RPMI8226 (cell line): ENCODE measurements at places on chromosomes 5 and 9.

GRCh38 chr9:8858596-8859161 lies 1059.1 kb upstream of the DMAC1 start:
- DNase-seq: no peak

- DNase-seq: no peak
These were observed 61.1 kb downstream of the TARS1 start for GRCh38 chr5:33501899-33502298.

DNA sequence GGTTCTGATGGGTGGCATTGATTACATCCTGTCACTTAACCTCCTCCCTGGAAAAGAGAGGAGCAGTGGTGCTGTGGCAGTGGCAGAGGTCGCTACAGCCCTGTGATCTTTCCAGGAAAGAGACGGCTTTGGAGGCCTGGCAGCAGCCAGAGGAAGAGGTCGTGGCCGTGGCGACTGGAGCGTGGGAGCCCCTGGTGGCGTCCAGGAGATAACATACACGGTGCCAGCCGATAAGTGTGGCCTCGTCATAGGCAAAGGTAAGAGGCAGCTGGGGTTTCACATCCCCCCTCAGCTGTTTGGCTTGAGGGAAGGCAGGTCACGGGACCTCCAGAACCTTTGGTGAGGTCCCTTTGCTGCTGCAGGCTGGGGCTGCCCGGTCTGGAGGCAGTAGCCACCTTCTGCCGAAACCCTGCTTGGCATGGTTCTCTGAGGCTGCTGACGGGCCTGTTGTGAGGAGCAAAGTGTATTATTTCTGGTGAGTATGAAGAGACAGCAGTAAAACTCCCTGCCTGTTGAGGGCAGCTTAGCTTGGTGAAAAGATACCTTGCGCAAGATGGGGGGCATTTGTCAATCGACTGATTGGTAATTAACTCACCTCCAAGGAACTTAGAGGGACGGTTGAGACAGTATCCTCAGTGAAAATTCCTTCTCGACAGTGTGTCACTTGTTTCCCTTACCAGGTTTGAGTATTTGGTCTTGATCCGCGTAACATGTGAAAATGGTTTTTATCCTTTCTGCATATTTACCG lies 38.0 kb upstream of the PRDM12 start:
- DNase-seq: no peak

DNA sequence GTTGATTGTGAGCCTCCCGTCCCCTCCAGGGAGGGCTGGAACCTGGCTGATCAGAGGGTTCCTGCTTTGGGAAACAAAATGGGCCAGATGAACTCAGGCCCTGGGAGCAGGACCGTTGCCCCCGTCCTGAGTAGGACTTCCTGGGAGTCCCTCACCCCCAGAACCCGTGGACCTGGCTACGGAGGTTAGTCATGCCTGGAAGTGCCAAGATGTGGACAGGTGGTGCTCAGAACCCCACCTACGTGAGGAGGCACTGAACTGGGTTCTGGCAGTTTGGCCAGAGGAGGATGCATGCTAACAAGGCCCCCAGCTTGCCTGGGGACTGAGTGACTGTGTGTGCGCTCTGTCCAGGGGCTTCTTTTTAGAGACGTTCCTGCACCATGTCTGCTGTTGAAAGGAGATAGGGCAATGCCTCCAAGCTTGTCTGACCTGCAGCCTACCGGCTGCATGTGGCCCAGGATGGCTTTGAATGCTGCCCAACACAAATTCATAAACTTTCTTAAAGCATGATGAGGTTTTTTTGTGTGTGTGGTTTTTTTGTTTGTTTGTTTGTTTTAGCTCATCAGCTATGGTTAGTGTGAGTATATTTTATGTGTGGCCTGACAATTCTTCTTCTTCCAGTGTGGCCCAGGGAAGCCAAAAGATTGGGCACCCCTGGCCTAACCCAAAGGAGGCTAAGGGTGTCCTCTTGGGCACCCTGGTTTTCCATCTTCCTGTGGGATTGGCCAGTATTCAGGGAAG lies 1.8 kb upstream of the DAB2IP start:
- DNase-seq: no peak

GRCh38 chr9:123484130-123484529 lies 128.1 kb downstream of the CRB2 start:
- DNase-seq: no peak

DNA sequence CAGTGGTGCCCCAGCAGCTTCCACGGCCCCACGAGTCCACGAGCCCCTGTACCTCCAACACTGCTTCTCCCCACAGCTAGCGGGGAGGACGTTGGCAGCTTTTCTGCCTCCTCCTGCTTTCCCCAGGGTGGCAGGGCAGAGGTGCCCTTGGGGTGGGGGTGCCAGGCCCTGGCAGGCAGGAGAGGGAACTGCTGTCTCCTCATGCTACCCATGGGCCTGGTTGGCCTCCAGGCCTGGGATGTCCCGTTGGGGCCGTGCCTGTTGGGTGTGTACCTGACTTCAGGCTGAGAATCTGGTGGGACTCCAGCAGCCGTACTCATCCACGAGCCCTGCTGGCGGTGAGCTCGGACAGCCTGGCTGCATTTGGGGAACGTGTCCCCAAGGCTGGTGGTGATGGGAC lies 27.3 kb downstream of the RXRA start:
- DNase-seq: no peak
